ENCODE measurements at places on chromosomes 1 and 21. TPM values are rescaled to one million over a fixed set of nuclear protein-coding genes. Genes with fewer than 3 reads are reported as not detected.
A peak's percentile ranks its signal among the peaks of the same experiment; 100 is the strongest.

GRCh38 chr1:179080866-179081686 lies 794 bp upstream of the TOR3A start:
- DNase-seq, result no peak

GRCh38 chr1:232984577-232985425 lies 34.4 kb downstream of the NTPCR start:
- no peak for DNase-seq

Gene CELA3B
- not detected for total RNA-seq

DNA sequence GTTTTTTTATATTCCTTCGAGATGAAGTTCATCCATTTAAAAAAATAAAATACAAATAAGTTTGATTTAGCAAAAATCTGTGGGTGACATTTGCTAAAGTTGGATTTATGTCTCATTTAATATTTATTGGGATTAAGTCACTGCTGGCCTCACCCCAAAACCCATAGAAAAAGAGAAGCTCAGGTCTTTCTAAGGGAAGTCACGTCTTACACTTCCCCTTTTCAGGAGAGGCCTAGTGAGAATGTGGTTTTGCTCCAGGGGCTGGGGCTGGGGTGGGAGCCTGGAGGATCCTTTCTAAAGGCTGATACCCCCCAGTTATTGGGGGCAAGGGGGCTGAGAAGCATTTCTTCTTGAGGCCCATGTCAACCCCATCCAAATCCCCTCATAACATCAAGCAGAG lies 300.3 kb downstream of the DSCAM start:
- DNase-seq, result no peak

DNA sequence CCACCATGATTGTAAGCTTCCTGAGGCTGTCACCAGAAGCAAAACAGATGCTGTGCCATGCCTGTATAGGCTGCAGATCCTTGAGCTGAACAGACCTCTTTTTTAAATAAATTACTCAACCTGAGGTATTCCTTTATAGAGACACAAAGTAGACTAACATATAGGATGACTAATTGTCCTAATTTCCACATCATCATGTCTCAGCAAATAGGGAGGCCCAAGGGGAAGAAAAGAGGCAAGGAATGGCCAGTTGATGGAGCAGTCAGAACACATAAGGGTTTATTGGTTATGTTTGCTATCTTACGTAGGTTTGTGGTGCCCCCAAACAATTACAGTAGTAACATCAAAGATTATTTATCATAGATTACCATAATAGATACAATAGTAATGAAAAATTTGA lies 126.2 kb downstream of the RASAL2 start:
- no peak for DNase-seq

DNA sequence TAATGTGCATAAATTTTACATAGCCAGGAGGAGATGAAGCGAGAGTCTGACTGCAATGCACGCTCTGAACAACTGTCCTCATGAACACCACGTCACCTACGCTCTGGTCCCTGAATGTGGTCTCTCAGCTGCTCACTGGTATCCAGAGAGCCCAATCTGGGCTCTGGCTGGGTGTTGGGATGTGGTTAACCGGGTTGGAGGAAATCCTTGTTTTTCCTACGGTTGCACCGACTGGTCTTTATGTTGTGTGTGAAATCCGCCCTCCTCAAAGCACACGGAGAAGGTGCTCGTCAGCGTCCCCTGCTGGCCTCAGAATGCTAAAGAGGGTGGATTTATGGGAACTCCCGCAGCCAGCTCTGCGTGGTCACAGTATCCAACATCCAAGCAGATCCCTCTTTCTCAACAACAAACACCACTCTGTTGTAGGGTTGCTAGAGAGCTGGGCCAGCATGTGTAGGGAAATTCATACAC lies 51.8 kb upstream of the FAM89A start:
- peak; percentile 27 for DNase-seq

Gene SYTL1
- not detected for total RNA-seq

Gene PTGS2
- total RNA-seq, result 1.1 TPM

Gene ANGPTL3
- not detected for total RNA-seq

Gene CD164L2
- not detected for total RNA-seq

Gene ZNF593OS
- not detected for total RNA-seq

DNA sequence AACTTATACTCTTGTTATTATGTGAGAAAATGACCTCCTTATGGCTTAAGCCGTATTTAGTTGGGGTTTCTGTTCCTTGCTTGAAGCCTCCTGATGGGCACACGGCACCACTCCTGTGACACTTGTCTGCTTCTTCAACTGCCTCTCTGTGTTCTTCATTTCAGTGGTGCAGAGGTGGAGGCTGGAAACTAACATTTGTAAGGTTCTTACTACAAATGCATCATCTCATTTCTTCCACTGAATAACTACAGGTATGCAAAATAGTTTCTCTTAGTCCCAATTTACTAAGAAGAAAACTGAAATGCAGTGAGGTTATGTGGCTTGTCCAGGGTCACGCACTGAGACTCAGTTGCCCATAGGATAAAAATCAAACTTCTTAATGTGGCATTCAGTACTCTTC lies 23.6 kb upstream of the ZNF362 start:
- DNase-seq, result no peak

GRCh38 chr1:40265919-40266318 lies 7.9 kb downstream of the ZMPSTE24 start:
- no peak for DNase-seq

- peak; percentile 46 for DNase-seq
Observed at GRCh38 chr1:169363046-169363730, 4.4 kb downstream of the NME7 start.

Gene SPRR1A
- total RNA-seq, result not detected

Gene OR10K1
- not detected for total RNA-seq

Gene LDLRAD2
- total RNA-seq, result not detected

Gene LINGO4
- not detected for total RNA-seq

Gene KMO
- not detected for total RNA-seq

Gene GBP4
- 1.1 TPM for total RNA-seq

Gene FABP3
- 18.5 TPM for total RNA-seq

DNA sequence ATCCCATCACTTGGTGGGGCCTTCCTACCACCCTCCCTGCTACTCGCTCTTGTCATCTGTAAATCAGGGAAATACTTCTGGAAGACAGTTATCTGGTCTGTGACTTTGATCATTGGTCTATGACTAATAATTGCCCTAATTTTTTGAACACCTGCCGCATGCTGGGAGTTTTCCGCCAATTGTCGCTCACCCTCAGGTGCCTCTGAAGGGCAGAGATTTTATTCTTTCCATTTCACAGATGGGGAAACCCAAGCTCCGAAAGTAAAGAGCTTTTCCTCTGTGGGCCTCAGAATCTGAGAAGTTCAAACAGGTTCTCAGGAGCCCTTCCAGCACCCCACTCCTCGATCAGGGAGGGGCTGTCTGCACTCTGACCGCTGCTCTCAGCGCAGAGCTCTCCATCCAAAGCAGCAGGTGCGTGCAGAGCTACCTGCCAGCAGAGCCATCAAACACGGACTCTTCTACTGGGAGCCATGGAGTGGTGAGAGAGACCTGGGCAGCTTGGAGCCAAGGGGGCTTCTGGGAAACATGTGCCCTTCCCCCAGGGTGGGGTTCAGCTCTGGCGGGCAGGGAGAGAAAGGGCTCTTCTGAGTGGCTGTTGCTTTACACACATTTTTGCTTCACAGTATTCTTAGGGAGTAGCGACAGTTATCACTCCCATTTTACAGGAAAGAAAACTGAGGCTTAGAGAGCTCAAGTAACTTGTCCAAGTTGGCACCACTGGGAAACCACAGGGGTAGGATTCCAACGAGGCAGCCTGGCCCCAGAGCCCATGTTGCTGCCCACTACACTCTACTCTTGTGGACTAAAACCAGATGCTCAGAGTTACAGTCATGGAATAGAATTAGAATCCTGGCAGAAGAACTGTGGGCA lies 5.8 kb upstream of the RUNX3 start:
- no peak for DNase-seq

Gene PERM1
- not detected for total RNA-seq

DNA sequence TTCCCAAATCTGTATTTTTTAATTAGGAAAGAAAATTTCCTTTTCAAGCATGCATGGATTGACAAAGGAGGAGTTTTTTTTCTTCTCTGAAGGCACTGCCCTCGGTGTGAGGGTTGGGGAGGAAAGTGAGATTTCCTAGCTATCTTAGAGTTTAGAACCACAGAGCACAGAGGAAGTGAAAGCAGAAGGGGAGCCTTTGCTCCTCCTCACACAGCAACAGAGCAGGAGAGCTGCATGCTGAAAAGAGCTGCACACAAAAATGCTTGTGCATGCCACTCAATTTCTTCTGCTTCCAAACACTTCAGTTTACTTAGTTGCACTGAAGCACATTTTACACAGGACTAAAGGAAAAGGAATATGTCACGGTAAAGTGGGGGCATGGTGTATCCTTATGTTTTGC lies 308.1 kb downstream of the GPATCH2 start:
- no peak for DNase-seq

Gene KLHDC8A
- total RNA-seq, result not detected

- no peak for DNase-seq
Observed at GRCh38 chr1:112399456-112399855, 3.4 kb downstream of the CTTNBP2NL start.

DNA sequence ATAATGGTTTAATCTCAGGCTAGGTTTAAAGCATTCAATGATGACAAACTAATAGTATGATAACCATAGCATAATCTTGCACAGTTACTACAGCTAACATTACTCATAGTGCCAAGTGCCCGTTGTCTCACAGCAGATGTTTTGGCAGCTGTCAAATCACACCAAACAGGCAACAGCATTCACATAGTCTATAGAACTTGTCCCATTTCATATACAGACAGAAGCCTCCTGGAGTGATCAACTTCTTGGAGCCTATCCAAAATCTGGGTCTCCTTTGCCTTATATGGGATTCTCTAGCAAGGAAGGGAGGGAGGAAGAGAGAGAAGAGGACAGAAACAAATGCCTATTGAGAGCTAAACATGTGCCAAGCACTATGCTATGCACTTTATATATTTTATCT lies 250.6 kb upstream of the ZP4 start:
- DNase-seq, result no peak

Gene S100A7
- total RNA-seq, result not detected

DNA sequence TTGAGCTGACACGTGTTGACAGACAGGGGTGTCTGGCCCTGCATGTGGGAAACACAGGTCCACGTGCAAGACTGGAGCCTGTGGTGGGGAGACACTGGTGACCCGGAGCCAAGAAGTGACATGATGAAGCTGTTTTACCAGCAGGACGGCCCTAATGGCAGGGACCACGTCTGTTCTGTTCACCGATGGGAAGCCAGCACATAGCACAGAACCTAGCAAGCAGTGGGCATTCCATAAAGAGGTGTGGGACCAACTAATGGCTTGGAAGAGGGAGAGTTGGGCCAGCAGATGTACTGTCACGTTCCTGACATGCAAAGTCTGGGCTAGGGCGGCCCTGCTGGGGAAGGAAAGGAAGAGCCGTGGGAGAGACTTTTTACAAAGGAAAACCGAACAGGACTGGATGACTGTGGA lies 15.3 kb downstream of the NAV1 start:
- DNase-seq, result no peak

Gene KIF2C
- total RNA-seq, result 39.0 TPM

Gene SSR2
- 243 TPM for total RNA-seq

- no peak for DNase-seq
Observed at GRCh38 chr21:39555911-39556590, 56.7 kb upstream of the B3GALT5 start.

DNA sequence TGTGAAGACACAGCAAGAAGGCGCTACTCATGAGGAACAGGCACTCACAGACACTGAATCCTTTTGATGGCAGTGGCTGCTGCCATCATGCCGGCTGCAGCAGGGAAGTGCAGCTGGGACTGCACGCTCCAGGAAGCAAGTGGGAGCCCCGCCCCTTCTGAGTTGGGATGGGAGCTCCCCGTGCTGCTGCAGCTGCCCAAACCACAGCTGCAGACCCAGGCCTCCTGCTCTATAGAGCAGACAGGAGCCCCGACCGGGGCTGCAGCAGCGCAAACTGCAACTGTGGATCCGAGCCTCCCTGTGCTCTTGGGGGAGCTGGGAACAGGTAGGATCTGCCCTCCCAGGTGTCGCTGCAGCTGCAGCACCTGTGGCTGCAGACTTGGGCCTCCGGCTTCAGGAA lies 65.2 kb upstream of the MARK1 start:
- DNase-seq, result no peak

- no peak for DNase-seq
Observed at GRCh38 chr1:13801232-13801631, 101.2 kb downstream of the PRDM2 start.

DNA sequence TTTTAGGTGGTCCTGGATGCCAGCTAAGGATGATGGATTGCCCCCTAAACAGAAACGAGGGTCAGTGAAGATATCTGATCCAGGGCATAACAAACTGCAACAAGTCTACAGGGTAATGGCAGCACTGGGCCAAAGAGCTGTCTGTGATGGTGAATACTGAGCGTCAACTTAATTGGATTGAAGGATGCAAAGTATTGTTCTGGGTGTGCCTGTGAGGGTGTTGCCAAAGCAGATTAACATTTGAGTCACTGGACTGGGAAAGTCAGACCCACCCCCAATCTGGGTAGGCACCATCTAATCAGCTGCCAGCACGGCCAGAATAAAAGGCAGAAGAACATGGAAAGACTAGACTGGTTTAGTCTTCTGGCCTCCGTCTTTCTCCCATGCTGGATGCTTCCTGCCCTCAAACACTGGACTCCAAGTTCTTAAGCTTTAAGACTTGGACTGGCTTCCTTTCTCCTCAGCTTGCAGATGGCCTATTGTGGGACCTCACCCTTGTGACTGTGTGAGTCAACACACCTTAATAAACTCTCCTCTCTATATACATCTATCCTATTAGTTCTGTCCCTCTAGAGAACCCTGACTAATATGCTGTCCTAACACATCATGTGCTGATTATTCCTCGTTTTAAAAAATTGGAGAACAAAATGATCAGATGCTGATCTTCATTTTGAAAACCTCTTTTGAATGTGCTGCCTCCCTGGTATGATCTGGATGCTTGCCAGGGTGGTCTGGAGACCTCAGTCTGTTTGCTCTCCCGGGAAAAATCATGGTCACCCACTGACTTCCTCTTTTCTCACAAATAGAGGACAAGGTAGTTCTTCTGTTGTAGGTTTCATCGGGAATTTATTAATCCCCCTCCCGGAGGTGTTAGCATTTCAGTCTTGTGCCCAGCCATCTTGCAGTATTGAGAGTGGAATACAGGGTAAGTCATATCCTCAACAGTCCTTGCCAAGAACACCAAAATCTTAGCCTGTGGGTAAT lies 234.7 kb downstream of the SETD4 start:
- no peak for DNase-seq

Gene ATP1B1
- total RNA-seq, result 3.7 TPM

DNA sequence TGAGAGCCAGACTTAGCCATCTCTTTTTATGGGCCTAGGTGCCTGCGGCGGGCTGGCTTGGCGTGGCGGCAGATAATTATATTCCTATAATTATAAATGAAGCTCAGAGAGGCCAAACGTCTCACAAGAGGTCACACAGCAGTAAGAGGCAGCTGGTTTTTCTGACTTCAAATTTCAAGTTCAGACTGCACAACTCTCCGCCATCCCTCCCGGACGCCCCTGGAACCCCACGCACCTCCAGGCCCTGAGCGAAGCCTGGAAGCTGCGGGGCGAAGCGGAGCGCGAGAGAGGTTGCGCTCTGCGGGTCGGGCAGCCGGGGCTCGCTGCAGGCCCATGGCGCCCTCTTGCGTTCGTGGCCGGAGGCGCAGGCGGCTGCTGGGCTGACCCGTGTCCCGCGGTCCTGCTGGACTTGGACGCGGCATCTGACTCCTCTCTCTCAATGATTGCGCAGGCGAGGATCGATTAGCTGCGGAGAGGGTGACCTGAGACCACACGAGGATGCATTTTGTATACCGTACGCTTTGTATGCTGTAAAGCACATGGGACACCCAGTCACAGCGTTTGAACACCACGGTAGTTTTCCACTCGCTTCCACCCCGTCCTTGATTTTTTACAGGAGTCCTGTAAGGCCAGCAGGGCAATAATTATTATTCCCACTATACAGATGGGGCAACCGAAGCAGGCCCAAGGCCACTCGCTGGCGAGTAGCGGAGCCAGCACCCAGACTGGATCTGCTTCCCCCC lies 272.7 kb downstream of the FOXD2 start:
- peak; percentile 60 for DNase-seq

All from MG63 (cell line).